Hematopoietic multipotent progenitor cell treated with erythropoietin and hydrocortisone succinate and interleukin-3 and kit ligand, for 6 days (in vitro differentiated cells): ENCODE measurements at places on chromosomes 11 and 22.
A peak's percentile ranks its signal among the peaks of the same experiment; 100 is the strongest.

- peak; percentile 30 for DNase-seq
Measured at GRCh38 chr11:68379206-68379605, 66.8 kb downstream of the LRP5 start.

- DNase-seq = no peak
Measured at GRCh38 chr11:83122050-83122449, 34.9 kb upstream of the PCF11 start.

DNA sequence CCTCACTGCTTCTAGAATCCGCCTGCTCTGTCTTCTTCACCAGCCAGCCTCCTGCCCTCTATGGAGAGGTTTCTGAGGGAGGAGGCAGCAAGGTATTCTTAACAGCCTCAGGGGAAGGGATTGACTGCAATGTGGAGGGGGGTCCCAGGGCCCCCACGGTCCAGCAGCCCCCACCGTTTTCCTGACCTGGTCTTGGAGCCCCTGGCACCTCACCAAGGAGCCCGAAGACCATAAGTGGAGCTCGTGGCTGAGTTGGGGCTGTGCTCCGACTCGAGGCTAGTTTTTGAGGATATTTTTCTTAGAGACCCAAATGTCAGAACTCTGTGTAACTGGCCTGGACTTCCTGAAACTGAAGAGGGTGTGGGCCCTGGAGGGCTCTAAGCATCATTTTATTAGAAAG, 590.0 kb downstream of the BRD1 start:
- no peak for DNase-seq

GRCh38 chr11:3085052-3085451, 27.8 kb upstream of the CARS1 start:
- DNase-seq = no peak

DNA sequence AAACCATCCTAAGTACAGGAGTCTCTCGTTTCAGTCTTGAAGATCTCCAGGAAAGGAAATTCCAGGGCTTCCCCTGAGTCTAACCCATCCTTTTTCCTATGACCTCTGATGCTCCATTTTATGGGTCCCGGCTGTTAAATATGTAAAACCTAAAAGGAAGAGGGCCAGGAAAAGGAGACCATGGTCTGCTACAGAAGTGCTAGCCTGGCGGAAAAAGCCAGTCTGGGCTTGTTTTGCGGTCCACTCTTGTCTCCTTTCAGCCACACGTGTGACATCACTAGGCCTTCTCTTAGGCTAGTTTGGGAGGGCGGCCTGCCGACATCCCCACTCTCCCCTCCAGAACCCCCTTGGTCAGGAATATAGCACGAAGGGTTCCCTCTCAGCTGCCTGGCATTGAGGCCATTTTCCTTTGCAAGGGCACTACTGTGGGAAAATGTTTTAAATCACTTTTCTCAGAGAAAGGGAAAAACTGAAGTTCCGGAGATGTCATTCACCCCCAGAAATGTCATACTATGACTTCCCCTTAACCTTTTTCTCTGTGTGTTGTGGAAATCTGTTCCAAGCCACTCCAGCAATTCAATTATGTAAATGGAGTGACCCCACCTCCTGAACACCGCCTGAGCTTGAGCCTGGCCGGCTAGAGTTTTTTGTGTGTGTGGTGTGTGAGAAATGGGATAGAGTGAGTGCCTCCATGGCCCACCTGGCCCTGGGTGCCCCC, 86.9 kb downstream of the UBASH3B start:
- DNase-seq = no peak

DNA sequence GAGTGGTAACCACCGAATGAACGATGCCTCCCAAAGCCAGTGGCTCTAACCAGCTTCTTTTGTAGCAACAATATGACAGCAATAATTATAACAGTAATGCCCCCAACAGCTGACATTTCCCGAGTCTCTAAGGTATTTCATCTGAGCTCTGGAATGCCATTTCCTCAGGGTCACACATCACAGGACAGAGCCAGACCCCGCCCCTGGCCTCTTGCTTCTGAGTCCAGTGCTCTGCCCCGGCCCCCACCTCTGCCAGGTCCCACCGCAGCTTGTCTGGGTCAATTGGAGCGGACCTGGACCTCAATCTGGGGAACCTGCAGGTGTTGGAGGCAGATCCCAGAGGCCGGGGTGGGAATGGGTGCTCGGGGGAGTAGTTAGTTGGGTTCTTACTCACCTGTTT, 63.8 kb downstream of the IGLL1 start:
- no peak for DNase-seq

- no peak for DNase-seq
Measured at GRCh38 chr11:103656382-103656781, 380.1 kb upstream of the DDI1 start.

GRCh38 chr11:7893796-7894195, 37.3 kb downstream of the OR10A6 start:
- peak; percentile 2 for DNase-seq

DNA sequence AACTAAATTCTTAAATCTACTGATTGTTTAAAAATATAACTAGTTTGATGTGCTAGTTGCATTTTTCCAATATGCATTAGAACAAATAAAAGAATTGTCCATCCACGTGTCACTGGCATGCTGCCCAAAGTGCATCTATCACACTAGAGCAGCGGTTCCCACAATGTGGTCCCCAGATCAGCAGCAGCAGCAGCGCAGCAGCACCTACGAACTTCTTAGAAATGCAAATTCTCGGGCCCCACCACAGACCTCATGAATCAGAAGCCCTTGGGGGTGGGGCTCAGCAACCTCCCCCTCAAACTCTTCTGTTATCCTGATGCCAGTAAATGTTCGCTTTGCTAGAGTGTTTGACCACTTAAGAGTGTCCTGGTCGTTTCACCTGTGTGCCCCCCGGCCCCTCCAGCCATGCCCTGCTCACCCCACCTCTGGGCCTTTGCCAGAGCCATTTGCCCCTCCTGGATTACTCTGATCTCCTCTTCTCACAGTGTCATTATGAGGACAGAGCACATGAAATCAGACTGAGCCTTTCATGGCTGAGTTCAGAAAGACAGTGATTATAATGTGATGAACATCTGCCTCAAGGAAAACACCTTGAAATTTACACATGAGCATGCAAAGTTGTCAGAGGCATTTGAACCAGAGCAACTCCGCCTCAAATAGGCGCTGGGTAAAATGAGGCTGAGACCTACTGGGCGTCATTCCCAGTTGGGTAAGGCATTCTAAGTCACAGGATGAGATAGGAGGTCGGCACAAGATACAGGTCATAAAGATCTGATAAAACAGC, 12.6 kb upstream of the VSIG10L2 start:
- peak; percentile 7 for DNase-seq

DNA sequence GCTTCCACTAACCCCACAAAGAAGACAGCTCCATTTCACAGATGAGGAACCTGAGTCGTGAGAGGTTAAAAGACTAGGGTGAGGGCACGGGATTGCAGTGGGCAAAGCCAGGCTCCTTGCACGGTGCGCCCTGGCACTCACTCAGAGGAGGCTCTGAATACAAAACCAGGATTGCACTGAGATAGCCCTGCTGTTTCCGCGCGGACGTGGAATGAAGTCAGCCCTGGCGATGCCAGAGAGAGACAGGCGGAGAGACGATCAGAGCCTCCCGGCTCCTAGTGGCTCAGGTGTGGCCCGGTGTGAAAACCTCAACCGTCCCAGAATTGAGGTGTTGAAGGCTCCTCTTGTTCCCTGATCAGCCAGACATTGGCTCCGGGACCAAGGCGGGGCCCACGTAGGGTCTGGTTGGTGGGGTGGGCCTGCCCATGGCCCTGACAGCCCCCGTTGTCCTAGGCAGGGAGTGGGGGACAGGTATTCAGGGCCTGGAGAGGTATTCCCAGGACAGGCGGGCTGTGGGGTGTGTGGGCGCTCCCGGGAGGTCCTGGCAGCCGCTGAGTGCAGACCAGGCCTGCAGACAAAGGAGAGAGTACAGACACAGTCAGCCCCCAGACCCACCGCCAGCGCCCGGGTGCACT, 43.1 kb upstream of the LINC01488 start:
- no peak for DNase-seq

GRCh38 chr11:57055744-57056143, 67.0 kb downstream of the OR5AK2 start:
- no peak for DNase-seq

DNA sequence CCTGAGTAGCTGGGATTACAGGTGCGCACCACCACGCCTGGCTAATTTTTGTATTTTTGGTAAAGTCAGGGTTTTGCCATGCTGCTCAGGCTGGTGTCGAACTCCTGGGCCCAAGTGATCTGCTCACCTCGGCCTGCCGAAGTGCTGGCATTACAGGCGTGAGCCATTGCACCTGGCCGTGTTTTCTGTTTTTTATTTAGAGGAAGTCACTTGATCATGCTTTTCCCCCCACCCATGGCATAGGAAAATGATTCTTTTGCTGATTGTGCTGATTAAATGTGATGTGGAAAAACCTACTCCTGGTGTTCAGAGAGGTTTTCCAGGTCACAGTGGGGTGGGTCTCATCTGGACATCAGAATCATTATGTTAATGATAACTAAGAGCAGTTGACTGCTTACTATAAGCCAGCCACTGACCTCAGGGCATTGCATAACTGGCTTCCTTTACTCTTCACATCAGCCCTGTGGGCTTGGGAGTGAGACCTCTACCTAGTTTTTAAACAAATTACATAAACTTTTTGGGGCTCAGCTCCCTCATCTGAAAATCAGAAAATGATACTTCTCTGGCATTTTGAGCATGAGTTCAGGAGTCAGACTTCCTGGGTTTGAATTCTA, 71.0 kb downstream of the PTPRJ start:
- peak; percentile 33 for DNase-seq

DNA sequence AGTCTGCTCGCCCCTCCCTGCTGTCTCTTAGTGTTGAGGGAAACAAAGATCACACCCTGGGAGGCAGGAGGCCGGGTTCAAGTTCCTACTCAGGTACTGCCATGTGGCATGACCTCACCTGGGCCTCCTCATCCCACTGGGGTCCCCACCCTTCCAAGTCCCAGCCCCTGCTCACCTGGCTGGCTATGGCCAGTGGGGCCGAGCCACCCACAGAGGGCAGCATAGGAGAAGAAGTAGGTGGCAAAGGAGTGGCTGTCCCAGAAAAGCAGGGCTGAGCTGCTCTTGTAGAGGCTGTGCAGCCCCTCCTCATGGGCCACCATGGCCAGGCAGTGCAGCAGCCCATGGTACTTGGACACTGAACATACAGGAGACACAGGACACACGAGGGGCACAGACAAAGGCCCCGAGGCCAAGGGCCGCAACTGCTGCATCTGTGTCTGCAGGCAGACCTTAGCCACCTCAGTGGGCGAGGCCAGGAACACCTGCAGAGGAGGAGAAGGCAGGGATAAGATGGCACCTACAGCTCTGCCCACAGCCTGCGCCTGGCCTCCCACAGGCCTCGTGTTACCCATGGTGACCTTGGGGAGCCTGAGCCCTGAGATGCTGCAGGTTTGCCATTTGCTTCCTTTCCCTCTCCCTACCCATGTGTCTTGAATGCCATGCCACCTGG, 50.6 kb upstream of the MPEG1 start:
- DNase-seq = peak; percentile 29

- no peak for DNase-seq
Measured at GRCh38 chr11:96211436-96211835, 131.6 kb downstream of the MAML2 start.

DNA sequence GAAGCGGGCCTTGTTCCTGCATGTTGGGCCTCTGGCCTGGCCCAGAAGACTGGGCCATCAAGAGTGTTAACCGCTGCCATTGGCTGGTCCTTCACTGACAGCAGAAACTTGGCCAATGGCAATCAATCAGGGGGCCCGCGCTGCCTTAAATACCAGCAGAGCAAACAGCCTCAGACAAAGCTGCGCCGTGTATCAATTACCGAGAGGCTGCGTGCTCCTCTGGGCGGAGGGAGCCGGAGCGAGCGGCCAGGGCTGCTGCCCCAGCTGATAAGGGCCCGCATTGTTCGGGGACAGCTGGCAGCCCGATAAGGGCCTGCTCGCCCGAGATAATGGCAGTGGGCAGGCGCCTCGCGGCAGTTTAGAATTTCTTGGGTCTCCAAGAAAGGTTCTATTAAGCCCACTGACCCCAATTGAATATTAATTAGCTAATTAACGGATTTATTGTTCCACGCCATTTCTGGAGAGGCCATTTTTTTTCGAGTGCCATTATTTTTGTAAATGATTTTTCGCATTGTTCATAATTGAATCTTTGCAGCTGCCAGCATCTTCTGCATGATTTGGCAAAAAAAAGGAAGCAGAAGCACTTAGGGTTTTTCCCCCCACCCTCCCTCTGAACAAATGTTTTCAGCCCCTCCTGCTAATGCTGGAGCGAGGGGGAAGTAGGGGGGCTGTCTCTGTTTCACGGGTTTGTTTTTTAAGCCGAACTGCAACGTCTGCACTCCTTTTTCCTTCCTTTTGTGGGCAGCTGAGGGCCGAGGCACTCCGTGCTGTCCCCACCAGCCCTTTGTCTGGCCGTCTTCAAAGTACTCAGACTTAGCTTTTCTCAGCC, 37.6 kb upstream of the RIC3 start:
- peak; percentile 98 for DNase-seq

DNA sequence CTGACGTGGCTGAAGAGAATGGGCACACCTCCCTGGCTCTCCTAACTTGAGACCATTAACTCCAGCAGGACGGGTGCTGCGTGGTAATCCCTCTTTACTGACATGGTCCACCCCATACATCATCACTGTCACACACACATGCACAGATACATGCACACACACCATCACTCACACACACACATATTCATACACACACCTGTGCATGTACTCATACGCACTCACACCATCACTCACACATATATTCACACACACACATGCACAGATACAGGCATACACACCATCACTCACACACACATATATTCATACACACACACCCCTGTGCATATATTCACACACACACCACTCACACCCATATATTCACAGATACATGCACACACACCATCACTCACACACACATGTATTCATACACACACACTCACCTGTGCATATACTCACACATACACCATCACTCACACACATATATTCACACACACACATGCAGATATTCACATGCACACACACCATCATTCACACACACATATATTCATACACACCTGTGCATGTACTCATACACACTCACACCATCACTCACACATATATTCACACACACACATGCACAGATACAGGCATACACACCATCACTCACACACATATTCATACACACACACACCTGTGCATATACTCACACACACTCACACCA, 74.8 kb downstream of the EFCAB6 start:
- no peak for DNase-seq

DNA sequence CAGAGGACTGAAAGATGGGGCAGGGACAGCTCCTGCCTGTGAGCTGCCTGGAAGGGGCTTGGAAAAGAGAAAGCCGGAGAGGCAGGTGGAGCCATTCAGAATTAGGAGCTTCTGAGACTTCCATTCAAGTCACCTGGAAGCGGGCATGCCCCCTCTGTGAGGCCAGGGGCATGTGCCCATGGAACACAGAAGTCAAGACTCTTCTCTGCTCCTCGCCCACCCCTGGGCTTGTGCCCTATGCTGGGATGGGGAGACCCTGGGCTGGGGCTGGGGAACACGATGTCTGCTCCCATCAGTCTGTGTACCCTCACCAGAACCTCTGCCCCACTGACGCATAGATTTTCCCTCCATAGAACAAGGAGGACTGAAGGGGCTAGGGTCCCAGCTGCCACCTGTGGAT, 372.0 kb downstream of the SHANK2 start:
- DNase-seq = no peak

- no peak for DNase-seq
Measured at GRCh38 chr11:8252946-8253345, 10.7 kb downstream of the LMO1 start.
